ENCODE measurements at places on chromosomes 7 and 10. TPM values are rescaled to one million over a fixed set of nuclear protein-coding genes. Genes with fewer than 3 reads are reported as not detected.

Gene CRYGN
- 0.74 TPM for total RNA-seq

DNA sequence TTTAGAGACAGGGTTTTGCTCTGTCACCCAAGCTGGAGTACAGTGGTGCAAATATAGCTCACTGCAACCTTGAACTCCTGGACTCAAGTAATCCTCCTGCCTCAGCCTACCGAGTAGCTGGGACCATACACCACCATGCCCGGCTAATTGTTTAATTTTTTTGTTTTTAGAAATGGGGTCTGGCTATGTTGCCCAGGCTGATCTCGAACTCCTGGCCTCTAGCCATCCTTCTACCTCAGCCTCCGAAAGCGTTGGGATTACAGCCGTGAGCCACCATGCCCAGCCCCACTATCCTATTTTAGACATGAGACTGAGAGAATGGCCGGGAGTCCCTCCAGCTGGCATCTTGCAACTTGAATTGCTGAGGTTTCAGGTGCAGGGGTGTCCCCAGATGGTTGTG, 39.4 kb downstream of the KCTD7 start:
- DNase-seq: no peak

DNA sequence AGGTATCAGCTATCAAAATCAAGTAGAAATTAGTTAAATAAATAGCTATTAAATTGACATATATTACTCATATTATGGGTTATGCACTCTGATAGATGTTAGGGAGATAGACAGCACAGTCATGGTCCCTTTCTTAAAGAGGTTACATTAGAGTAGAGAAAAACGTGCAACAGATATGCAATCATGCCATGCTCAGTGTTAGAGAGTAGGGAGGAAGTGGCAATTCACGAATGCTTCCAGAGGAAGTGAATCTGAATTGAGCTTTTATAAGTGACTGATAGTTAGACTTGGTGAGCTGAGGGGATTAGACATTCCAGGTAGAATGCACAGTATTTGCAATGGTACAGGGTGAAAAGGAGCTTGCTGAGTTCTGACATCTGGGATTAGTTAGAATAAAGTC, 349.8 kb downstream of the NXPH1 start:
- no peak for DNase-seq

GRCh38 chr10:43866712-43867111, 218.0 kb upstream of the ZNF32 start:
- DNase-seq: no peak

- no peak for DNase-seq
Observed at GRCh38 chr7:47493976-47494911, 87.7 kb downstream of the TNS3 start.

- no peak for DNase-seq
Observed at GRCh38 chr7:74545921-74546320, 92.2 kb downstream of the GTF2IRD1 start.
